ENCODE measurements at places on chromosomes 2 and 18.

GRCh38 chr18:59700535-59700967 lies 3.3 kb upstream of the CCBE1 start:
- DNase-seq, result no peak

DNA sequence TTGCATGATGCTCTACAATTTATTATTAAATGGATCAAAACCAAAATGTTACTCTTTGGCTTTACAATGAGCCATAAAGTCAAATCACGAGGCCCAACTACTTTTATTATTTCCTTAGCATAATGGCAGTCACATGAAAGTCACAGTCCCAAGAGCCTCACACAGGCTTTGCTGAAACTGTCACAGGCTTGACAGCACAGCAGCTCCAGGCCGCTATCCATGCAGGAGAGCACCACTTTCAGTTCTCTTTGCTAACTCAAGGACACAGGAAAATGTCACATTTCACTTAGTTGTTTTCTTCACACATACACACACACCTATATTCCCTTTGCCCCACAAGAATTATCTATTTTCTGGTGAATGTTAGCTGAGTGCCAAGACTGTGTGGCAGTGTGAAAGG lies 11.1 kb upstream of the MSGN1 start:
- no peak for DNase-seq

DNA sequence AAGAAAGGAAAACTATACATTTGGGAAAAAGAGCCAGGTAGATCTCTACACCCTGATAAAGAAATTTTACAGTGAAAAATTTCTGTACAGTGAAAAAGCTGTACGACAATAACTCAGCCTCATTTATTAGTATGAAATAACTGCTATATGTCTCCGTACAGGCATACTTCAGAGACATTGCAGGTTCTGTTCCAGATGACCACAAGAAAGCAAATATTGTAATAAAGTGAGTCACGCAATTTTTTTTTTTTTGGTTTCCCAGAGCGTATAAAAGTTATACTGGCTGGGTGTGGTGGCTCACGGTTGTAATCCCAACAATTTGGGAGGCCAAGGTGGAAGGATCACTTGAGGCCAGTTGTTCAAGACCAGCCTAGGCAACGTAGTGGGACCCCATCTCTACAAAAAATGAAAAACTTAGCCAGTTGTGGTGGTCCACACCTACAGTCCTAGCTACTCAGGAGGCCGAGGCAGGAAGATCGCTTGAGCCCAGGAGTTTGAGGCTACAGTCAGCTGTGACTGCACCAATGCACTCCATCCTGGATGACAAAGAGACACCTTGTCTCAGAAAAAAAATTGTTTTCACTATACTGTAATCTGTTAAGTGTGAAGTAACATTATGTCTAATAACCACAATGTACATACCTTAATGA lies 28.2 kb upstream of the AMMECR1L start:
- DNase-seq, result no peak

DNA sequence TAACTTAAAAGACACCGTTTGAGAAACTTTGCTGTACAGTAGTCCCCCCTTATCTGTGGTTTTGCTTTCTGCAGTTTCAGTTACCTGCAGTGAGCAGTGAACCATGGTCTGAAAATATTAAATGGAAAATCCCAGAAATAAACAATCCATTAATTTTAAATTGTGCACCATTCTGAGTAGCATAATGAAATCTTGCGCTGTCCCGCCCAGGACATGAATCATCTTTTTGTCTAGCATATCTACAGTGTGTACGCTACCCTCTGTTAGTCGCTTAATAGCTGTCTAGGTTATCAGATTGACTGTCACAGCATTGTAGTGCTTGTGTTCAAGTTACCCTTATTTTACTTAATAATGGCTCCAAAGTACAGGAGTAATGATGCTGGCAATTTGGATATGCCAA lies 6.1 kb downstream of the ARPC2 start:
- no peak for DNase-seq

DNA sequence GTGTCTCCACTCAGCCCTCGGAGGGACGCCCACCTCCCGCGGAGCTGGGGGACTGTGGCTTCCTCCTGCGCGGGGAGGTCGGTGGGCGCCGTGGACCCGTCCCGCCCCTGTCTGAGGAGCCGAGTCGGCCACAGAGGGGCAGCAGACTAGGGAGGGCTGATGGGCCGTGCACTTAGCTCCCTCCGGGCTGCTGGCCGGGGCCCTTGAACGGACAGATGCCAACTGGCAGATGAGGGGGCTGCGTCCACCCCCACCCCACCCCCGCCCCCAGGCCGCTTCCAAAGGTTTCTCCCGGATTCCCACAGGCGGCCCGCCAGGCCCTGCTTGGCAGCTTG lies 10.4 kb upstream of the UBE2F start:
- DNase-seq, result no peak

DNA sequence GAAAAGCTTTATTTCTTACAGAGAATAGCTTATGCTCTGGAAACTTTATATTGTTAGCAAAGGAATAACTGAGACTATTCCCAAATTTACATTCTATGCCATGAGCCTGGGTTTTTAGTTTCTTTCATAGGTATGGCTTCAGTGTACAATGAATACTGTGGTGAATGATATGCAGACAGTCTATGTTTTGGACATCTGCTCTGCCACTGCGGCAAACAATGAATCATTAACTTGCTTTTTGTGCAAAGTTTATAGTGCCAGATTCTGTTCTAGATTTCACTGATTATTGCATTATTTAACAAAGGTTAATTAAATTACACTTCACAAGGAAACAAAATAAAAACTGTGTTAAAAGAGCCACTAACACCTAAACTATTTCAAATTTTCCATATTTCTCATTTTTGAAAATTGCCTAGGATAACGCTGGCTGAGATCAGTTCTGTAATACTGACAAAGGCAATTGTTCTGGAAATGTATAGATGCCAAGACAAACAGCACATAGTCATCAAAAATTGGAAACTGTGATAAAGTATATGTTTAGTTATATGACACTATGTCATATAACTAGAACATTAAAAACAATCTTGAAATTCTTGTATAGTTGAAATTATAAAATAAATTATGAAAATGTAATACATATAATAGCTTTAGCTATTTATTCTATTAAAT lies 74.7 kb downstream of the ITSN2 start:
- no peak for DNase-seq

DNA sequence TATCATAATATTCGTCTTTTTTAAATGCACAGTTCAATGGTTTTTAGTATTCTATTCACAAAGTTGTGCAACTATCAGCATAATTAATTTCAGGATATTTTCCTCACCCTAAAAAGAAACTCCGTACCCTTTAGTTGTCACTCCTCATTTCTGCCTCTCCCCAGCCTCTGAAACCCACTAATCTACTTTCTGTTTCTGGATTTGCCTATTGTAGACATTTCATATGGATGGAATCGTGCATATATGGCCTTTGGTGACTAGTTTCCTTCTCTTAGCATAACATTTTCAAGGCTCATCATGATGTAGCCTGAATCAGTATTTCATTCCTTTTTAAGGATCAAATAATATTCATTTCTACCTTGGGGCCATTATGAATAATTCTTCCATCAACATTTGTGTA lies 18.5 kb downstream of the NEURL3 start:
- DNase-seq, result no peak

DNA sequence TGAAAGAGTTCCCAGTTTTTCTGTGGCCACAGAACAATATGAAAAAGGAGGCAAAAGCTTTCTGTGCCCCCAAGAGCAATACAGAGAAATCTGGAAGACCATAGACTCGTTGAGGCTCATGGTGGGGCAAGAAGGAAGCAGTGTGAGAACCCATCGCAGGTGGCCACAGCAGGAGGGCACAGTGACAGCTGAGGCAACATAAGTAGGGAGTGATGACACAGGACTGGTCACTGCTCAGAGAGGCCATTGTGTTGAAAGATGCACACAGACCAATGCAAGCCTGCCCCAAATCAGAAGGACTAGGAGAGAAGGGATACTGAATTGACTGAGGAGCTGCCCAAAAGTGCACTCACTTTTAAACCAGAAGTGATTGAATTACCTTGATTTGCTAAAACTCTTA lies 483.6 kb downstream of the EPHA4 start:
- DNase-seq, result no peak

GRCh38 chr2:8154936-8155335 lies 526.9 kb upstream of the ID2 start:
- no peak for DNase-seq

DNA sequence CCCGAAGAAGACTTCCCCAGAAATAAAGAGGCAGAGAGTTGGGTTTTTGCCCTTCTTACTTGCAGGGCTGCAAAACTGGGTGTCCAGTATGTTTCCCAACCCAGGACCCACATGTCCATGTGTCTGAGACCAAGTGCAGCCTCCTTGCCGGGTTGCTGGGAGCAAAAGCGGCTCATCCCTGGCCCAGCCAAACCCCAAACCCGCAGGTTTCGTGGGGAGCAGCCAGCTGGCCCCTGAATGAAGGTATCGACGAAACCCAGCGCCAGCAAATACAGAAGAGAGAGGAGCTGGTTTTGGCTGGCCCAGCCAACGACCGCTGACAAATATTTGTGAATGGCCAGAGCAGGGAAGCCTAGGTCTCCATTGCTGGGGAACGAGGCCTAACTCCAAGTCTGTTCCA lies 197.1 kb downstream of the SMAD7 start:
- DNase-seq, result no peak

GRCh38 chr2:56009758-56010458 lies 86.3 kb upstream of the EFEMP1 start:
- DNase-seq, result no peak

GRCh38 chr2:171922230-171923022 lies at the start of gene HAT1:
HAT1 (plus strand) TSS chr2:171922461; CDS start chr2:171922501, 40 bp downstream.
- DNase-seq, result peak; percentile 96

GRCh38 chr2:237343993-237344392 lies 70.0 kb downstream of the COL6A3 start:
- DNase-seq, result no peak

GRCh38 chr18:73646196-73646595 lies 501.4 kb downstream of the FBXO15 start:
- no peak for DNase-seq

DNA sequence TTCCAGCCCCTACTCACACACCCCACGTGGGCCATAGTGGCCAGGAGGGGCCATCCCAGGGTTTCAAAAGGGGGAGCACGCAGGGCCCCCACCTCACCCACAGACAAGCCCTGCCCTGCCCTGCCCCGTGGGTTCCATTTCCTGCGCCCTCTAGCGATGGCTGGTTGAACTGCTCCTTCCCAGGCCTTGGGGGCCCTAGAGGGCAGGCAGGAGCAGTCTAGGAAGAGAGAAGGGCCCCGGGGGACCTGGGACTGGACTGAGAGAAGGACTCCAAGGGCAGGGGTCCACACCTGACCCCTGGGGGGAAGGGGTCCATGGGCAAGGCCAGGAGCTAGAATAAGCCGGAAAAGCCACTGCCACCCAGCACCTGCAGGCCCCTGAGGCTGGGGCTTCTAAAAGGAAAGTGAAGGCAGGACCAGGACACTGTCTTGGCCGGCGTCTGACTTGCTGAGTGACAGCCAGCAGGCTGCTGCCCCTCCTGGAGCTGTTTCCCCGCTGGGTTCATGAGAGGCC lies 10.1 kb downstream of the CYP26B1 start:
- DNase-seq, result no peak

DNA sequence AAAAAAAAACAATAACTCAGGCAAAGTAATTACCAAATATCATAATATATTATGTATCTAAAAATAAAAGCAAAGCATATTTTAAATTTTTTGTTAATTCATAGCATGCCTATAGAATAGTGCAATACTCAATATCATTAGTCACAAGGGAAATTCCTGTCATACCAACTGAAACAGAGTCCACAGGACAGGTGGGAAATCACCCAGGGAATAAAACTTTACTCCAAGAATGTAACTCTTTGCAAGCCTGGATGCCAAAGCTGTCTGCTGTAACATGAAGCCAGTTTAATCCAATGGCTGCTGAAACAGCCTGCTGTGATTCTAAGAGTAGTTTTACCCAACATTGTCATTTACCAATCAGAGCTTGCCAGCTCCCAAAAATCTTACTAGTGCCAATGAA lies 40.0 kb upstream of the SULT1C3 start:
- DNase-seq, result no peak

- no peak for DNase-seq
Observed at GRCh38 chr18:35571138-35571537, 10.4 kb upstream of the GALNT1 start.

- no peak for DNase-seq
Observed at GRCh38 chr2:240419271-240419670, 16.2 kb upstream of the GPC1 start.

DNA sequence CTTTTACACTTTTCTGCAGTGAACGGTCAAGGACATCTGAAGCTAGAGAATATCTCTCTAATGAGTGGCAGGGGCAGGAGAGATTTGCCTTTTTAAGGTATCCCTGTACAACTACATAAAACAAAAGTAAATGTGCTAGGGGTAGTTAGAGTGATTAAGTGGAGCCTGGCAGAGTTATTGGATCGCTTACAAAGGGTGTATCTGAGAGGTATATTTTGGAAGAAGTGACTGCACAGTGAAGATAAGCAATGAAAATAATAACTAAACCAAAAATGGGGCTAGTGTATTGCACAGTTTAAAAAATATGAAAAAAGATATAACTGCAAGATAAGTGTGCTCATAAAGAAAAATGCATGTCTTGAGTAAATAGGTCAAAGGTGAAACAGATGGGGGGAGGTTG lies 193.5 kb upstream of the EPC2 start:
- DNase-seq, result no peak

DNA sequence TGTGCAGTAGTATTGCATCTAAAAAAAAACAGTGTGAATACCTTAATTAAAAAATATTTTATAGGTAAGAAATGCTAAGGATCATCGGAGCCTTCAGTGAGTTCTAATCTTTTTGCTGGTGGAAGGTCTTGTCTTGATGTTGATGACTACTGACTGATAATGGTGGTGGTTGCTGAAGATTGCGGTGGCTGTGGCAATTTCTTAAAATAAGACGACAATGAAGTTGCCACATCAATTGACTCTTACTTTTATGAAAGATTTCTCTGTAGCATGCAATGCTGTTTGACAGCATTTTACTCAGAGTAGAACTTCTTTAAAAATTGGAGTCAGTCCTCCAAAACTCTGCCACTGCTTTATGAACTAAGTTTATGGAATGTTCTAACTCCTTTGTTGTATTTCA lies 36.2 kb downstream of the GLS start:
- no peak for DNase-seq

DNA sequence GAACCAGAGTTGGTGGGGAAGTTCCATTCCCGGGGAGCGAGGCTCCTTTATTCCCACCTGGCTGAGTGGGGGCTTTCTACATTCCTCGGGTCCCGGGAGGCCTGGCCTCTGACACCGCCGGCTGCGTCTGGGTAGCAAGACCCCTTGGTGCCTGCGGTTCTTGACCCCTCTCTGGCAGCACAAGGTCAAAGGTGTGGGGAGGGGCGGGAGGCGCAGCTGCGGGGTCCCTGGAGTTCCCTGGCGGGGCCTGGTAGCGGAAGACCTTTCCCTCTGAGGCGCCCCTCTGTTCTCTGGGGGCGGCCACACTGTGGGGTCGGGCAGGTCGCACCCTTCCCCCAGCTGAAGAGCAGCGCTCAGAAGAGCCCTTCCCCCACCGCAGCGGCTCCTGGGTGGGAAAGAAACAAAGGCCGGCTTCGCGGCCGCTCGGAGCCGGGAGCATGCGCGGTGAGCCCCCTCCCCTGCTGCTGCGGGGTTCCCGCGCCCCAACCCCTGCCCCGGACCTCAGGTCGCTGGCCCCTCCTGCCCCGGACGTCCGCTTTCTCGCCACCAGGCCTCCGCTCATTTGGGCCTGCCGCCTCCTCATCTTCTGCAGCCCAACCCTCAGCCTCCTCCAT lies 146.3 kb downstream of the ANKRD44 start:
- no peak for DNase-seq
